Hypothalamus (tissue), 51 donors: ENCODE measurements at places on chromosomes 6 and 20.

DNA sequence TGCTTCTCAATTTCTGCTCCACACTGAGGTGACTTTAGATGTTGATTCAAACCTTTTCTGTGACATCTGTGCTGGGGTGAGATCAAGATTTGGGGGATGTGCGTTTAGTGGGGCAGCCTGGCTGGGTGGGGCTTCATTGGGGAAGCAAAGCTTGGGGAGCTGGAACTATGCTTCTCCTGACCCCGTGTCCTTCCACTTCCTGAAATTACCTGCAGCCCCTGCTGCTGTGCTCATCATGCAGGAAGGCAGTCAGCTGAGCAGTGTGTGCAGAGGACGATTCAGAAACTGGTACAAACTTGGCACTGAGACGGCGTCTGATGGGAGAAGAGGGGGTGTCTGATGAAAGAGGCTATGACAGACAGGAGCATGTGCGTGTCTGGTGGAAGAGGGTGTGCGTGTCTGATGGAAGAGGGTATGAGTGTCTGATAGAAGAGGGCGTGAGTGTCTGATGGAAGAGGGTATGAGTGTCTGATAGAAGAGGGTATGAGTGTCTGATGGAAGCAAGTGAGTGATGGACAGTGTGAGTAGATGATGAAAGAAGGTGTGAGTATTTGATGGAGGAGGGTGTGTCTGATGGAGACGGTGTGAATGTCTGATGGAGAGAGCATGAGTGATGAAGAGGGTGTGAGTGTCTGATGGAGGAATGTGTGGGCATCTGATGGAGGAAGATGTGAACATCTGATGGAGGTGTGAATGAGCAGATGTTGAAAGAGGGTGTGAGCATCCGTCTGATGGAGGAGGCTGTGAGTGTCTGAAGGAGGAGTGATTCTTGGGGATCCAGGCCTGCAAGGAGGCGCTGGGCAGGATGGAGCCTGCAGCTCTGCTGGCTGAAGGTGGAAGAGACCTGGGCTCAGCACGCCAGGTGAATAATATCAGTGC is 103.4 kb downstream of the SYCP2 start:
- DNase-seq, result no peak

GRCh38 chr20:46122071-46122470 is 4.0 kb downstream of the CD40 start:
- no peak for DNase-seq

GRCh38 chr6:43635387-43636307 is at the start of gene MAD2L1BP:
TSS of gene MAD2L1BP (plus strand) at chr6:43635840. CDS start at chr6:43635876, 36 bp downstream.
- peak; percentile 82 for DNase-seq

DNA sequence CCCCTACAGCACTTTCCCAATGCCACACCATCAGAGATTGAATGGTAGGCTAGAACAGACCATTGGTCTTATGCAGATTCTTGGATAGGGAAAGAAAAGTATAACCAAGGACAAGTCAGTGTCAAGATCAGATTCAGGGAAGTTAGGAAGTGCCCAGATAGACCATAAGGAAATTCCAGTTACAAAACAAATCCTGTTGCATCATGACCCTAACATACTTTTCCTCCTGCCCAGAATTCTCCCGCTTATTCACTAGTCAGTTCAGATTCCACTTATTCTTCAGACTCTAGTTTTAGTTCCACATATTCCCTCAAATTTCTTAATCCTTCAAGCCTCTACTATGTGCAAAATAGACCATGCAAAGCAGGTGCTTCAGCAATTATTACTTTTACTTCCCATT is 20.7 kb downstream of the METTL24 start:
- DNase-seq, result no peak

DNA sequence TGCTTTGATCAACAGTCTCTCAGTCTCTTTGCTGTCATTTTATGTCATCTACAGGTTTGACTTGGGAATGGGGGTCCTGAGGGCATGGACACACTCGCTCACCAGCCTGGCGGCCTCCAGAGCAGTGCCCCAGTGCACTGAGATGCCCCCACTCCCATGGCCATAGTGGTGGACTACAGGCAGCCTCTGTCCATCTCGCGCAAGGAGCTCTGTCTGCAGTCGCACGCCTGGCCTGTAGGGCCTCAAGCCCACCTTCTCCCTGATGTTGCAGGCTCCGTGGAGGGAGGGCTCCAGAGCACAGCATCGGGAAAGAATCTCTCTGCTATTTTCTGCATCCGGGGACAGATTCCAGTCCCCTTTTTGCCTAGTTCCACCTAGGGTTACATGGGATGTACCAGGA is 22.6 kb downstream of the DDO start:
- DNase-seq, result no peak
